ENCODE measurements at places on chromosomes 5 and 9.
A peak's percentile ranks its signal among the peaks of the same experiment; 100 is the strongest.

DNA sequence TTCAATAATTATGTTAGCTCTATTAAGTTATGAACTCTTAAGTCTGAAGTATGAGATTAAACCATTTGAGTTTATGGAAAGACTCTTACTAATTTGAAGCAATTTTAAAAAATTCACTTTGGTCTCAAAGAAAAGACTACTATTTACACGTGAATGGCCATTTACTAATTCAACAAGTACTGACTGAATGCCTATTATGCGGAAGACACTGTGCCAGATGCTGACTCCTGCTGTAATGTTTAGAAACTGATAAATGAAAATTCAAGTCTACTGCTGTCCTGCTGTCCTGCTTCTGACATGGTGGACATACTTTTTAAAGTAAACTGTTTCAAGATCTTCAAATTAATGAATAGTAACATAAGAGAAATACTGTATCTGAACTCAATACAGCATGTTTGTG lies 116.2 kb downstream of the MPDZ start:
- no peak for DNase-seq

DNA sequence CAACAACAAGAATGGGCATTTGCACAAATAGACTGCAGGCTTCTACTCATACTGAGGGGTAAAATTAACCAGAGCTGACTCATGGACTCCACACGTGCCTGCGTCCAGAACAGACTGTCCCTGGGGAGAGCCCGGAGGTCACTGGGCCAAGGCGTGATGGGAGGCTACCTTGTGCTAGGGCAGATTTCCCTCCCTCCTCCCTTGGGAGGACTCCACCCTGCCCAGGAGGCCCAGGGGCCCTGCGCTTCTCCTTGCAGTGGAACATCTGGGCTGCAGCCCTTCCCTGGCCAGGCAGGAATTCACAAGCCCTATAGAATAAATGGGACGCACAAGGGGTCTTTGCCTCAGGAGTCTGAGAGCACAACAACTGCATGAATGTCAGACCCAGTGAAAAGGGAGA lies 35.6 kb downstream of the IRX2 start:
- no peak for DNase-seq

DNA sequence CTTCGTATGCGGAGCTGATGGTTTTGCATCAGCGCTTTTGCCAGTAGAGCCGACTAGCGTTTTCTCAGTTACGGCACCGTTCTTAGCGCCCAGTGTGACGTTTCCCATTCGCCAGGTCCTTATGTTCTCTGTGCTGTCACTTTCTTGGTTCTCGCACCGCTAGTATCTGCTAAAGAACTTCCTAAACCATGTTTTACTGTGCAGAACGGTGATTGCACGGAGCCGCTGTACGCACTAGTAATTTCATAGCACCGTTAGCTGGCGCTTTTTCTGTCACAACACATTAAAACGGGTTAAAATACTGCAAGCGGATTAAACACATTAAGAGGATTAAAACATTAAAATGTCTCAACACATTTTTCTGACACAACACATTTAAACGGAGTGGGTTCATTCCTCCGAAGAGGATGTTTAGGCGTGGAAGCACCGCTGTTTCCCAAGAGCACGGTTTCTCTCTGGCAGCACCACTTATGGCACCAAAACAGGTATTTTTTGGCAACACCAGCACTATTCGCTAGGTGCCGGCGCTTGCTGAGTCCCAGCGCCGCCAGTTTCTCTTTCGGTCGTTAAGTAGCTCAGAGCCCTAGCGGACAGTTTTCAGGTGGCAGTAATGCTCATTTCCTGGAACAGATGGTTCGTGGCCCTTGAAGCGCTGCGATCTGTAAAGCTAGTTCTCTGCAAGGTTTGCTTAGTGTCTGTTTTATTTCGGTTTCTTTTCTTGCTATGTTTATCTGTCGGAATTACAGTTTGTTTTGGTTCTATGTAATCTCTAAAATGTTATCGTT lies 20.3 kb downstream of the ANXA2R start:
- peak; percentile 60 for DNase-seq

GRCh38 chr5:94184870-94185269 lies 433.5 kb downstream of the KIAA0825 start:
- DNase-seq = no peak

DNA sequence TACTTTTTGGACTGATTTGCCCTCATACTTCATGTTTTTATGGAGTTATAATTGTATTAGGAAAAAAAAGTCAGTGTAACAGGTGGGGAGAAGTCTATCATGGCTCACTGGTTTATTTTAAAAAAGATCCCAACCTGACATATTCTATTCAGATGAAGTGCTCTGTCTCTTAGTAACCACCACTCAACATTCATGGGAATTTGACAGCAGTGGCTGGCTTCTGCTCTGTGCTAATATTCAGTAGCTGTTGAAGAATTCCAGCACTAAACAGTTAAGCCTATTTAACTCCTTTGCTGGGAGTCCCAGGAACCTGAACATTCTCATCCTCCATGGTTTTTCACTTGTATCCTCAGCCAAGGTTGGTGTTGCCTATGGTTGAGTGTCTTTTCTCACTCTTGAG lies 23.1 kb downstream of the CMYA5 start:
- no peak for DNase-seq

GRCh38 chr9:99437145-99437544 lies 215.1 kb downstream of the SEC61B start:
- DNase-seq = no peak

All from kidney glomerular epithelial cell (primary cell).